Endodermal cell (in vitro differentiated cells): ENCODE measurements at places on chromosomes 12 and 14.

DNA sequence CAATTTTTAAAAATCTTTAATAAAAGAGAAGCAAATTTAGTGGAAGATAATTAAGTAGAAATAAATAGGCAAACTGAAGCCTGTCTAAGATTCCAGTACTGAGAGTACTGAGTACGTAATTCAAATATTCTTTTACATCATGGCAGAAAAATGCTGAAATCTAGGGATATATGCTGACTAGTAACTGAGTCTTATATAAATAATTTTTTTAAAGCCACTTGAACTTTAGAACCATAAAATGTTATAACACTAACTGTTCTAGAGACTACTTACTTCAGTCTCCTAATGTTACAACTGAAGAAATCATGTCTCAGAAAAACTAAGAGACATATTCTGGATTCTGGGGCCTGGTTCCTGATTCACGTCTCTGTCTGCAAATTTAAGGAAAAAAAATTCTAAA lies 230.6 kb upstream of the PLEKHG7 start:
- no peak for DNase-seq

GRCh38 chr12:122753319-122753650 lies 661 bp downstream of the DENR start:
- no peak for DNase-seq

DNA sequence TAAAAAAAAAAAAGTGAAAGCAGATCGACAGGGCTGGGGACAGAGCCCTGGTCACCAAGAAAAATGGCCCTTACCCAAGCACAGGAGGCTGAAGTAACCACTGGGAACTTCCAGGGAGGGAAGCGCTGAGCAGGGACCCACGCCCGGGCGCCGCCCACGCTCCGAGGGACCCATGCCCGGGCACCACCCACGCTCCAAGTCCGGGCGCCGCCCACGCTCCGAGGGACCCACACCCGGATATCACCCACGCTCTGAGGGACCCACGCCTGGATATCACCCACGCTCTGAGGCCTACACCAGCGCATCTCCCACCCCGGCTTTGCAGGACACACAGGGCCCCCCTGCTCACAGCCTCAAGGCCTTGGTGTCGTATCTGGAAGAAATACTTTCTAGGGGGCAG lies 25.7 kb downstream of the CHGA start:
- no peak for DNase-seq

- no peak for DNase-seq
Observed at GRCh38 chr14:76958980-76959710, 69.4 kb downstream of the IRF2BPL start.

DNA sequence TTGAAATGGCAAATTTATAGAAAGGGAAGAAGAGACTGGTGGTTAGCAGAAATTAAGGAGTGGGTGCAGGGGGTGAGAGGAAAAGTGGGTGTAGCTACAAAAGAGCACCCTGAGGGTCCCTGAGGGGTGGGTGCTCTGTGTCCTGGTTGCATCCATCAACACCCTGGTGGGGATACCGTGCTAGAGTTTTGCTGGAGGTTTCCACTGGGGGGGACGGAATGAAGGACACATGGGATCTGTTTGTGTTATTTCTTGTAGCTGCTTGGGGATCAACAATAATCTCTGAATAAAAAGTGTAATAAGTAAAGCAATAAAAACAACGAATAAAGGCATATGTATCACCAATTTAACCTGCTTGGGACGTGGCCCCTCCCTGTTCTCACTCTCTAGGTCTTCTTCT lies 175.3 kb downstream of the KIF26A start:
- peak; percentile 7 for DNase-seq

GRCh38 chr14:35725930-35726329 lies 83.2 kb downstream of the RALGAPA1 start:
- no peak for DNase-seq

DNA sequence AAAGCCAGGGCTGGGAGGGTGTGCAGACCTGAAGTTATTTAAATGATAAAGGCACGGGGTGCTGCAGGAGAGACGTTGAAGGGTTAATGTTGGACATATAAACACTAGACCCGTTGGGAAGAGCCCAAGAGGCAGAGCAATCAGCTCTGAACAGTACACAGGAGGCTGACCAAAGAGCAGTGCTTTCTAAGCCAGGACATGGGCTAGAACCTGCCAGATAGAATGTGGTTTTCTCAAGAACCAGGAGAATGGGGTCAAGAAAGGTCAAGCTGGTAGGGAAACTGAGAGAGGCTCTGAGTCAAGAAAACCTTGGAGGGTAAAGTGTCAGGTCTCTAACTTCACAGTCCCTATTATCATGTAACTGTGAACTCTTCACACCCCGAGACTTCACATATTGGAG lies 143.2 kb upstream of the EEA1 start:
- DNase-seq, result peak; percentile 35

DNA sequence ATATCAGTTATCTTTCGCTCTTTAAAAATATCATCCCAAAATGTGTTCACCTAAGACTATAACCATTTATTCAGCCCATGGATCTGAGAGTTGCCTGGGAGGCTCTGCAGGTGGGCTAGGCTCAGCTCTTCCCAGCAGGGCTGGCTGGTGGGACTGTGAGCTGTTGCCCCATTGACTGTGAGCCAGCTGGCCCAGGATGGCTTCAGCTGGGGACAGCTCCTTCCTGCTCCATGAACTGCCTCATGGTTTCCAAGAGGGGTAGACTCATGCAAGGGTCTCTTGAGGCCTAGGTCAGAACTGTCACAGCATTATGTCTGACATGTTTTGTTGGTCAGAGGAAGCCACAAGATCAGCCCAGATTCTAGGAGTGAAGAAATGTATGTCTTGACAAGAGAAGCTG lies 114.1 kb upstream of the E2F7 start:
- peak; percentile 62 for DNase-seq

DNA sequence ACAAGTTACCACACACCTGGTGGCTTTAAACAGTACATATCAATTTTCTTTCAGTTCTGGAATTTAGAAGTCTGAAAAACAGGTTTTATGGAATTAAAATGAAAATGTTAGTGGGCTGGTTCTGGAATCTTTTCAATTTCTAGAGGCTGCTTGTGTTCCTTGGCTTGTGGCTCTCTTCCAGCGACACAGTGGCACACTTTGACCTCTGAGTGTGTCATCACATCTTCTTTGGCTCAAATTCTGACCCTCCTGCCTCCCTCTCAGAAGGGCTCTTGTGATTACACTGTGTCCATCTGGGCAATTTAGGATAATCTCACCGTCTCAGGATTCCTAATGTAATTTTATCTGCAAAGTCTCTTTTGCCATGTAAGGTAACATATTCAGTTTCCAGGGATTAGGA lies 170.0 kb downstream of the PLCZ1 start:
- DNase-seq, result no peak

- DNase-seq, result no peak
Observed at GRCh38 chr14:103033681-103034096, 23.7 kb downstream of the CDC42BPB start.

- DNase-seq, result no peak
Observed at GRCh38 chr14:33435911-33436689, 497.4 kb downstream of the NPAS3 start.

GRCh38 chr12:67193704-67194103 lies 75.5 kb upstream of the CAND1 start:
- DNase-seq, result peak; percentile 89

- no peak for DNase-seq
Observed at GRCh38 chr12:18373181-18373580, 111.9 kb downstream of the PIK3C2G start.

DNA sequence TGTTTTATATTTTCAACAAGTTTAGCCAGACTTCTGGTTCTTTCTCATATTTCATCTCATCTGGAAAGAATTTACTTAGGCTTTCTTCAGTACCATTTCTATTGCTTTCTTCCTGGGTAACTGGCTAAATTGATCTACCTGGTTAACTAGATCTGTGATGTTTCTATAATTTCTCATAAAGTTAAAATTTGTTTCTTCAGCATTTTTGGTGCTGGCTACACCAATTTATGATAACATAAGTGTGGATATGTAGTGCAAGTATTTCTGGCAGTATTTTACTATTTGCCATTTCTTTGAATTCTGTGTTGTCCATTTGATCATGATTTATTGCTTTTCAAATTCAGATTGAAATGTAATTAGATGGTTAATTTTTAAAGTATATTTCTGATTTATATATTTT lies 25.9 kb downstream of the ARHGAP5 start:
- DNase-seq, result no peak
